ENCODE measurements at places on chromosomes 1 and 21.

- DNase-seq, result no peak
Measured at GRCh38 chr1:21305900-21306189, 15.6 kb upstream of the ECE1 start.

- no peak for DNase-seq
Measured at GRCh38 chr1:55641947-55642346, 426.8 kb upstream of the USP24 start.

GRCh38 chr21:46081862-46082712, 15.8 kb upstream of the COL6A2 start:
- no peak for DNase-seq

DNA sequence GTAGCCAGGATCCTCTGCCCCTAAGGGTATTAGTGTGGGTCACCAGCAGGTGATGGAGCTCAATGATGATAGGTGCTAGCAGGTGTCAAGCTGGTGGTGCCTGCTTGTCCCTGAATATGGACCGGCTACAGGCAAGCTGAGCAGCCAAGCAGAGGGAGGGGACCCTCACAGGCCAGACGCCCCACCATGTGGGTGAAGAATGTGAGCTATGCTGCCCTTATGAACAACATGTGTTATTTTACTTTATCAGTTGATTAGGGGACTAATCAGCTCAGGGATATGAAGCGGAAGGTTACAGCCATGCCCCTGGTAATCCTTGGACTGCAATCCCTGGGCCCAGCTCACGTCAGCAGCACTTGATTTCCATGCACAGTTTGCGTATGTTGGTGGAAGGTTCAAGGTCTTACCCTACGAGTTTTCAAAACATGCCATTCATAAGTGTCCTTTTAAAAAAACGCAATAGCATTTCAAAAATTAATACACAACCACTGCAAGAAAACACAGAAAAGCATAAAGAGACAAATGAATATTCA, 106.0 kb downstream of the CDC7 start:
- no peak for DNase-seq

DNA sequence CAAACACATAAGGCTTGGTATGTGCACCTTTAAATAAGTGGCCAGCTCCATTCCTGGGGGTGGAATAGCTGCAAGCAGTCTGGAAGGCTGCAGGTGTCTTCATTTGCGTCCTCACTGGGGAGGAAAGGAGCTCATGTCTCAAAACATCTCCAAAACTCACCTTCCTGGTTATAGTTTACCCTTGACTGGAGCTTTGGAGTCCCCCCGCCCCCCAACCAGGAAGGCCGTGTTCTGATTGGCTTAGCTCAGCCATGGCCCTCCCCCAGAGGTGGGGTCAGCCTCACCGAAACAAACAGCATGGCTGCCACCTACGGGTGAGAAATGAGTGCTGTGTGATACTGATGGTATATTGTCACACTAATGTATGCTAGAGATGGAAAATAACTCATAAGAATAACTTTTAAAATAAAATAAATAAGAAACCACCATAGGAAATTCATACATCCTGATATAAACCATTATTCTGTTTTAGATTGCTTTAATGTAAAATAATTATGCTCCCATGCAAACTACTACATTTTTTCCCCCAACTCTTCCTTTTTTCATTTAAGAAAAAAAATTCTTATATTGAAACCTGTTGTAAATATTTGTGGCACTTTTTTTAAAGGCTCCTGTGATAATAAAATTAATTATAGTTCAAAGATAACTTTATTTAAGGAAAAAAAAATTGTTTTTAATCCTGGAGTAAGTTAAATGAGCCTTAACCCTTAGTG, 90.8 kb downstream of the ZP4 start:
- no peak for DNase-seq

DNA sequence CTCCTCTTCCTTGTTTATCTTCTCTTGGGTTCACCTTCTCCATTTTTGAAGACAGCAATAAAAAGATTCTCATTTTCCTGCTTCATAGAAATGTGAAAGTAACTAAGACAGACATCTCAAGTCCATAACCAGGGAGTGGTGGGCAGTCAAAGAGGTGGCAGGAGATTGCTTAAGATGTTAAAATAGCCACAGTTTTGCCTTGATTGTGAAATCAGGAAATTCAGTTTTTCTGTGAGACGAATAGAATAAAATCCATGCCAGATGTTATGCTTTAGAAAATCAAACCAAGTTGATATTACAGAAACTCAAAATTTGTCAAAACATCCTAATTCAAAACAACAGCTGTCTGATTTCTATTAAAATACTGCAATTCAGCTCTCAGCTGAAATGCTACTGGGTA, 57.2 kb downstream of the TNN start:
- DNase-seq, result no peak

DNA sequence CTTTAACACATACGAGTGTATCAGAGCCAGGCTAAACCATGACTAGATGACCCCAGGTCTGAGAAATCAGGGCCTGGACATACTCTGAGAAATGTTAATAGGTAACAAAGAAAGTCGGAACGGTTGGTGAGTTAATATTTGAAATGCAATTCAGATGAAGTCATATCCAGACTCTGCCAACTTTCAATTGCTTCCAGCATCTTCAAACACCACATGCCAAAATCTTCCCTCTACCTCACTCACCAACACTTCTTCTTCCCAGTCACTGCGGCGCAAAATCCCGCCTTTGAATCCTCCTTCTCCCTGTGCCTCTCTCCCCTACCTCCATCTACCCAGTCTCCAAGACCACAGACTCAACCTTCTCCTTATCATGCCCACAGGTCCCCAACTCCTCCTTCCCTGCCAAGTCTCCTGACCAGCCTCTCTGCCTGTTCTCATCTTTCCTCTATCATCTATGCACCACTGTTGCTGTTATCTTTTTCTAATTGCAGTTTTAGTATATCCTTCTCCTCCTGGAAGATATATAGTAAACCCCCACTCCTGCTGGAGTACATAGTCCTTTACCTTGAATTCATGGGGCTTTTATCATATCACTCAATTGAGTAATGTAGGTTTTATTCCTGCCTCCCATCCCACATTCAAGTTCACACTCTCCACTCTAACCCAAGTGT, 41.3 kb downstream of the ZBTB18 start:
- DNase-seq, result no peak

DNA sequence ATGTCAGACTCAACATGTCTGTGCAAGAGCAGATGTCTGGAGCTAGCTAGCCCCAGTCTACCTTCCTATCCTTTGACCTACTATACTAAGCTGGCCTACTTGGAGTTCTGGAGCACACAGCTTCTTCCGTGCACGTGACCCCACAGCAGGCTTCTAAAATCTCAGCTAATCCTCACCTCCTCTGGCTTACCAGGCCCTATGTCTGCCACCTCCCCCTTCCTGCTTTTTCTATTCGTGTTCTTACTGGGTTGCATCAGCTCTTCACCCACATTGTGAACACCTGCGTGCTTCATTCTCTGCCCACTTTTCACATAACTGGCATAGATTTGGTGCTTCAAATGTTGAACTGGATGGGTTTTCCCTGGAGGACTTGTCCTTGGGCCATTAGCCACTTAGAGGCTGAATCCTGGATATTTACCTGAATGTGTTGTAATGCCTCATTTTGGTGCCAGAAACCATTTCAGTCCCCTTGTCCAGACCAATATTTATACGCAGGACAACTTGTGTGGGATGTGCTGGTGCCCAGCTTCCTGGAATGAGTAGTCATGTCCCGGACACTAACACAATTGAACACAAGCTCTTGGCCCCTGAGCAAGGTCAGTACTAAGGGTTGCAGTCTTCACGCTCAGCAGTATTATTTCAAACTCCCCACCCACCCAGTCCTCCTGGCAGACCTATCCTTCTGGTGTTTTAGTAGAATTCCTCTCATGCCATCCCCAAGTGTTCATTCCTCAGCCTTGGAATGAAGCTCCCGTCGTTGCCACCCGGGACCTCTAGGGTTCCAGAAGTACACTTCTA, 24.0 kb downstream of the TENT5C start:
- DNase-seq, result no peak

DNA sequence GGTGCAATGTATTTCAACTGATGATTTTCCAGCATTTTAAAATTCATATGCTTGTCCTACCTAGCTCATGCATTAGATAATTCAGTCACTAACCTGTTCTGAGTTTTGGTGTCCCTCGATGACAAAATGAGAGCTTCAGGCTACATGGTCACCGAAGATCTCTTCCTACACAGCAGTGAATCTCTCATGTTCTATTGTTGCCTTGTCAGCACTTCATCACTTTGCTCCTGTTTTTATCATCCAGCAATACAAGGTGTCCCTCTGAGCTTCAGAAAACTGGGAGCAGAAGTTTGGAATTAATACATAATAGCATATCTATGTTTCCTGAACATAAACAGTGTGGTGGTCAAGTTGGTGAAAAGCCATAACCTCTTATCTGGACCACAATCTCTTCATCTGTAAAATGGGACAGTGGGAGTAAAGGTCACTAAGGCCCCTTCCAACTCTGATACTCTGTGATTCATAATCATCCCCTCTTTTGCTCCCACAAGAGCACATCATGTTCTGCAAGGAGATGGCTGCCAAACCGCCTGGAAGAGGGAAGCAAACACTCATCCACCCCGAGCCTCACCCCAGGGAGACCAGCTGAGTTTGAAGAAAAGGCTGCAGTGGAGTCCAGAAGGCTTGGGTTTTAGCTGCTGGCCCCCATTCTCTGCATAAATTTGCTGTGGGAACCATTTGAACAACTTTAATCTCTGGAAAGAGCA, 137.9 kb upstream of the F3 start:
- no peak for DNase-seq

DNA sequence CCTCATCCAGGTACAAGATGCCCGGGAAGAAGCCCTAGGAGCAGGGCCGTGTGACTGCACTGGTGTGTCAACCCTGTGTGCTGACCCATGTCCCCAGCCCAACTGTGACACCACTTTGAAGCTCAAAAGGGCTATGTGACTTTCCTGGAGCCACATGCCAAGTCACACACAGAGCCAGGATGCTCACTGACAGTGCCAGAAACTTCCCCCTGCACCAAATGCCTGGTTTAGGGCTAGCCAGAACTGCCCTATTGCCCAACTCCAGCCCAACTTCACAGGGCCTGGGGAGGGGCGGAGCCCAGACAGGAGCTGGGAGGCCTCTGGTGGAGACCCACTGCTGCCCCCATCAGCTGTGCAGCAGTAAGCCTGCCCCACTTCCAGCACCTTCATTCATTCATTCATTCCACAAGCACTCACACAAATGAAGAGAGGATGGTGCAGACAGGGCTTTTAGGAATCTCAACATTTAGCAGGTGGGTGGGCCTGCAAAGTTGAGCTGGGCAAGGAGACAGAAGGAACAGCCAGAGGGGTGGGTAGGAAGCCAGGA, 36.7 kb downstream of the KCNQ4 start:
- no peak for DNase-seq

- DNase-seq, result no peak
Measured at GRCh38 chr1:75472089-75472970, 138.6 kb downstream of the SLC44A5 start.

DNA sequence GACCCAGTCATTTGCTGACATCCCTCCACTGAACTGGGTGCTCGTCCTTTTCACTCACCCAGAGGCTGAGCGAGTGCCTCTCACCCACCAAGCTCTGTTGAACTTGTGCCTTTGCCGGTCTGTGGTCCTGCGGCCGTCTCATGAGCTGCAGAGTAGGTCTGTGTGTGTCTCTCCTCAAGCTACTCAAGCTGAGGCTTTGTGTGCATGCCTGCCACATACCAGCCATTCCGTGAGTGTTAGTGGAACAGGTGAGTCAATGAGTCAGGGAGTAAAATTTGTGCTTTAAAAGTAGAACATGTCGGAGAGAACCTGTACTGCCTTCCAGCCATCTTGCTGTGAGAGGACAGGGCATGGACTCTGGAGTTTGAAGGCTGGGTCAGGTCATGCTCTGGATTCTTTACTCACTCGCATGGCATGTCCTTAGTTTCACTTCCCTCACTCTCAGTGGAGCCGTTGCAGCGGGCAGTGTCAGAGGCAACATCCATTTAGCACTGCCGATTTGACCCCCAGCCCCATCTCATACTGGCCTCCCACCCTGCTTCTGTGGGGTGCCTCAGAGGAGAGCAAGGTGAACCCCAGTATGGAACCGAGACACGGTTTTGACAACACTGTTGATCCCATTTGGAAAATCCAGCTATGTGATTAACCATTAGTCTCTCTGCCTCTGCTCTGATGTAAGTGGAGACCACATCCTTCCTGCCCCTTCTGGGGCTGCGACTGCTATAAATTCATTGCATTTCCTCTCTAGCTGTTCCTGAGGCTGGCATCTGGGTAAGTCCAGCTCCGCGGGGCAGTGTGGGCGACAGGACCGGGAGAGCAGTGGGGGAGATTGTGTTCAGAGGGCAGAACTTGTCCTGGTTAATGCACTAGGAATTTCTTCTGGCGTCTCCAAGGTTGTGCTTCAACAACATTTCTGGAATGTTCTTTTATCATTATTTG, at the start of gene NLRP3:
NLRP3 (plus strand) TSS at position 751 of the 939 bp plus-strand sequence. CDS start 2,628 bp downstream, outside the sequence.
- no peak for DNase-seq

DNA sequence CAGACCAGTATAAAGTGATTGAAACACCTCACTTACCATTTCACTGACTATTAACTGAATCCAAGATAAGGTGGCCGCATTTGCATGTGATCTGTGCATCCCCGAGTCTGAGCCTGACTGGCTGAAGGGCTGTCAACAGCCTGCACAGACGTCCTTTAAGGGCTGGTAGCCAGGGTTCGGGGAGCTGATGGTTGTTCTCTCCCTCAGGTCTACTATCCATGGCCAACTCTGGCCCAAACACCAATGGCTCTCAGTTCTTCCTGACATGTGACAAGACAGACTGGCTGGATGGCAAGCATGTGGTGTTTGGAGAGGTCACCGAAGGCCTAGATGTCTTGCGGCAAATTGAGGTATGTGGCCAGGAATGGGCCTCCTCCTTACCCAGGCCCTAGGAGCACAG, 14.0 kb downstream of the PPIE start:
- DNase-seq, result no peak

DNA sequence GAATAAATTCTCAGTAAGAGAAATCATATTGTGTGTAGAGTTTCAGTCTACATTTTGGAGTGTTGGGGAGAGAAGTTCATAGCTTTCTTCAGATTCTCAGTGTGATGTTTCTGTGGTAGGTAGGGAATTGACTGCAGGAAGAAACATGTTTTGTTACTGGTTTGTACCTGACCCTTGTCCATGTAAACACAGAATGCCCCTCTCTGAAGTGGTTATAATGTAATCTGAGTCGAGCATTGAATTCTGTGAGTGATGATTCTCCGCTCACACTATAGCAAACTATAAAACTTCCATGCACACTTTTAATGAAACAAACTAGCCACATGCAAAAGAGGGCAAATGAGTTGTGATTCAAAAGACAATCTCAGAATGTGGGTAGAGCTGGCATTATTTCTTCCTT, 433.2 kb downstream of the USP25 start:
- DNase-seq, result no peak

GRCh38 chr21:29961291-29962027, 21.7 kb upstream of the GRIK1 start:
- no peak for DNase-seq
